ENCODE measurements at places on chromosomes 13 and 19.

GRCh38 chr13:114068656-114069318 is 63.6 kb downstream of the RASA3 start:
- peaks cover 54% of the 10 kb centered on the region for H3K4me1 ChIP-seq
- no peaks in the 10 kb centered on the region for H3K27me3 ChIP-seq
- no peak for DNase-seq
- H3K27ac ChIP-seq, result no peak overlapping the region
- H3K36me3 ChIP-seq, result no peaks in the 10 kb centered on the region

DNA sequence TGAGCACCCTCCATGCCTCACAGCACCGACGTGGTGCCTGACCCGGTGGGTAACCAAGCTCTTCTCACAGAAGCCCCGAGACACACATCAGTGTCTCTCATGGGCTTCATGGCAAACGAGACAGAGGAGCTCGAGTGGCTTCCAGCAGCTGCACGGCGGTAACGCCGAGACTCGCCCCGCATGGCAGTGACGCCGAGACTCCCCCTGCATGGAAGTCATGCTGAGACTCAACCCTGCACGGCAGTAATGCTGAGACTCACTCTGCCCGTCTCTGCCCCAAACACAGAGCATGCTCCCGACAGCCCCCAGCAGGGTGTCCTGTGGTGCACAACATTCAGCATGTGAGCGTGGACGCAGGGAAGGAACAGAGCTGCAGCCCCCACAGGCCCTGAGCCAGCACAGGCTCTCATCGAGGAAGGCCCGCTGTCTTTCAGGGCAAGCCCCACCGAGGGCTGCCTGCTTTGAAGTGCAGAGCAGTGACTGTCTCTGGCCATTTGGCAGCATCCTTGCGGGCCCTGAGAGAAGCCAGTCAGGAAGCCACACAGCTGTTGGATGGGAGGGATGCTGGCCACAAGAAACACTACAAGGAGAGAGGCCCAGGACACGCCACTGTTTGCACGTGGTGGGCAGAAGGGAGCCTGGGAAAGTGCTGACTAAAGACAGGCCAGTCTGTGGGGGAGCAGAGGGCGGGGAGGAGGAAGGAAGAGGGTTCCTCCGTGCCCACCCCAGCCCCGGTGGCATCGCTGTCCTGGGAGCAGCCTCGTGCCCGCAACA is 9.5 kb downstream of the GAS6 start:
- H3K27ac ChIP-seq, result no peak overlapping the region
- H3K36me3 ChIP-seq, result peaks cover 14% of the 10 kb centered on the region
- H3K4me1 ChIP-seq, result peaks cover 8% of the 10 kb centered on the region
- no peaks in the 10 kb centered on the region for H3K27me3 ChIP-seq

- no peaks in the 10 kb centered on the region for H3K4me1 ChIP-seq
- DNase-seq, result no peak
- no peak overlapping the region for H3K27ac ChIP-seq
- no peak overlapping the region for H3K4me3 ChIP-seq
- no peaks in the 10 kb centered on the region for H3K36me3 ChIP-seq
- peaks cover 3% of the 10 kb centered on the region for H3K27me3 ChIP-seq
Measured at GRCh38 chr13:26719356-26719945, 41.1 kb downstream of the GPR12 start.

DNA sequence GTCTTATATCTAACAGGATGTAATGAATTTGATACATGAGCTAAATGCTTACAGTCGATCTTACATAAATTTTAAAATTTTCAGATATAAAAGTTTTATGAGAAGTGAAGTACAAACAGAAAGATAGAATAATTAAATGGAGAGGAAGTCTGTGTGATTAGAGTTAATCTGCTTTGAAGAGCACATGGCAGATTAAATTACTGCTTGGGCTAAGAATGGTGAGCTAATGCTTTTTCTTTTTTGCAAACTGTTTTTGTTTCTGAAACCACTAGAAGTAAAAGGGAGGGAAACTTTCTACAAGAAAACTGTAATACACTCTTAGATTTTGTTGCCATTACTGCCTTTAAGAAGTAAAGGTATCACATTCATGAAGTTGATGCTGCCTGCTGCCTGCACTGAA is 96.3 kb upstream of the SPRY2 start:
- no peaks in the 10 kb centered on the region for H3K27me3 ChIP-seq
- DNase-seq, result no peak
- H3K4me1 ChIP-seq, result peaks cover 20% of the 10 kb centered on the region
- H3K27ac ChIP-seq, result no peak overlapping the region
- H3K4me3 ChIP-seq, result peak overlapping the region; percentile 7
- no peaks in the 10 kb centered on the region for H3K36me3 ChIP-seq

GRCh38 chr13:72186730-72187422 is 319.9 kb upstream of the DACH1 start:
- no peak overlapping the region for H3K4me3 ChIP-seq
- H3K36me3 ChIP-seq, result no peaks in the 10 kb centered on the region
- no peak overlapping the region for H3K27ac ChIP-seq

DNA sequence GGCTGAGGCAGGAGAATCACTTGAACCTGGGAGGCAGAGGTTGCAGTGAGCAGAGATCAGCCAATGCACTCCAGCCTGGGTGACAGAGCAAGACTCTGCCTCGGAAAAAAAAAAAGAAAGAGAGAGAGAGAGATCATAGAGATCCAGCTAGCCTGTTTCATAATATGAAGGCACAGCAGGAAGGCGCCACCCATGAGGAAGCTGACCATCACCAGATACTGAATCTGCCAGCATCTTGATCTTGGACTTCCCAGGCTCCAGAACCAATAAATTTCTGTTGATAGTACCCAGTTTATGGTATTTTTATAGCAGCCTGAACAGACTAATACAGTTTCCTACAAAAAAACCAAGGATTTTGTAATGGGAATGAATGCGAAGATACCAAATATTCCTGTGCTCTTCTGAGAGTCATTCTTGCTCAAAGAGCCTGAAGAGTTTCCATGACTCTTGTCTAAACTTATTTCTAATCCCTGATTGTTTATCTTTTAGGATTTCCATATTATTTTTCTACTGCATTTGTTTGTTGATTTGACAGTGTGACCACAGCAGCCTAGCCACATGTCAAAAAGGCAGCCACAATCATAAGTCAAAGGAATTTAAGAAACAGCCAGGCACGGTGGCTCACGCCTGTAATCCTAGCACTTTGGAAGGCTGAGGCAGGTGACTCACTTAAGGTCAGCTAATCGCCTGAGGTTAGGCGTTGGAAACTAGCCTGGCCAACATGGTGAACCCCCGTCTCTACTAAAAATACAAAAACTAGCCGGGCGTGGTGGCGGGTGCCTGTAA is 37.7 kb upstream of the PDCD5 start:
- no peak for DNase-seq
- H3K4me1 ChIP-seq, result no peaks in the 10 kb centered on the region
- peaks cover 3% of the 10 kb centered on the region for H3K27me3 ChIP-seq
- H3K4me3 ChIP-seq, result no peak overlapping the region
- H3K27ac ChIP-seq, result no peak overlapping the region
- no peaks in the 10 kb centered on the region for H3K36me3 ChIP-seq

- H3K4me3 ChIP-seq, result no peak overlapping the region
- no peak for DNase-seq
- H3K4me1 ChIP-seq, result no peaks in the 10 kb centered on the region
- H3K27me3 ChIP-seq, result no peaks in the 10 kb centered on the region
- H3K27ac ChIP-seq, result no peak overlapping the region
Measured at GRCh38 chr19:1310853-1311180, 25.1 kb downstream of the EFNA2 start.
